ENCODE measurements at places on chromosomes 12 and 14.

- no peak for DNase-seq
These were observed 11.5 kb upstream of the WNK1 start for GRCh38 chr12:740921-741320.

DNA sequence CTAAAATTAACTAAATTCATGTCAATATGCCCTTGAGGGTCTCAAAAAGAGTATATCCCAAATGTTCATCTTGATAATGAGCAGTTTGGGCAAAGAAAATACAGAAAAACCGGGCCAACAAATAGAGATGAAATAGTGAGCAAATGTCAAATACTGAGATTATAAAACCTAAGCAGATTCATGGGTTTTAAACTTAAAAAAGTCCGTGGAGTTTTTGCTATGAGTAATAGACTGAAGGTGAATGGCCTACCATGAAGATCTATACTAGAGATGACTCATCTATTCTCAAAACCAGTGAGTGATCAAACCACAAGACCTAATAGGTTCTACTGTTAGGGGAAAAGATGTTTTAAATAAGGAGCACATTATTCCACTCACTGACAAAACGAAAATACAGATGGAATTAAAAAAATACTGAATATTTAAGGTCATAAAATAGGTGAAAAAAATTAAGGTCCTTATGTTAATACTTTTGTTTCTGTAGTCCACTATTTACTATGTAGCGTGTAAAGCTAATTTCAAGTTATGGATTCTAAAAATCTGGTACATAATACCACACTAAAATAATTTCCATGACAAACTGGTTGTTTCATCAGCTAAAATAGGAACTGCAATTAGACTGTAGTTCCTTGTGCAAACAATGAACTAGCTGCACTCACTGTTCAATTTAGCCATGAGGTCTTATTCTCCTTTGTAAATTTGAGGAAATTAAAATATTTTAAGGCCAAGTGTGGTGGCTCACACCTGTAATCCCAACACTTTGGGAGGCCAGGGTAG is 5.0 kb downstream of the HNRNPC start:
- no peak for DNase-seq

DNA sequence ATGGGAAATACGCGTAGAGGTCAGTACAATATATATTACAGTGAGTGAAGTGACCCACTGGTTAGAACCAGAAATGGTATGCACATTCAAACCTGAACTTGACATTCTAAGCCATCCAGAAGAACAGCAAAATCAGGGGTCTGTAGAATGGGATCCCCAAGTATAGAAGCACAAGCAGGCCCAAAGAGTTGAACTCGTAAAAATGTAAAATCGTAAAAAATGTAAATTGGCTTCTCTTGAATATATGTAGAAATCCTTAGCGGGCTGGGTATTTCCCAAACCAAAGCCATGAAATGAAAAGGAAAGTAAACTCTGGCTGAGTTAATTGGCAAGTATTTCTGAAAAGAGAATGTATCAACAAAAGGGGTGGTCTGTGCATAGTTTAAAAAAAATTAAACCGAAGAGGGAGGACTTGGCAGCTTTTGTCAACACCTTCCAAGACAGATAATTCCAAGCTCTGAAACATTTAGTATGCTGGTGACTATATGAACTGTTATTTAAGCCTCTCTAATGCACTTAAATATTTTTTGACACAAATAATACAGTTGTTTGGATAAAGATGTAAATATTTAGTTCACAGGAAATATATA is 1505.6 kb upstream of the FLRT2 start:
- DNase-seq: no peak

- no peak for DNase-seq
These were observed 12.7 kb upstream of the SVOP start for GRCh38 chr12:109033239-109034196.

GRCh38 chr14:95218006-95218405 is 60.7 kb upstream of the DICER1 start:
- no peak for DNase-seq

GRCh38 chr12:58029260-58029659 is 87.9 kb downstream of the ATP23 start:
- DNase-seq: no peak

DNA sequence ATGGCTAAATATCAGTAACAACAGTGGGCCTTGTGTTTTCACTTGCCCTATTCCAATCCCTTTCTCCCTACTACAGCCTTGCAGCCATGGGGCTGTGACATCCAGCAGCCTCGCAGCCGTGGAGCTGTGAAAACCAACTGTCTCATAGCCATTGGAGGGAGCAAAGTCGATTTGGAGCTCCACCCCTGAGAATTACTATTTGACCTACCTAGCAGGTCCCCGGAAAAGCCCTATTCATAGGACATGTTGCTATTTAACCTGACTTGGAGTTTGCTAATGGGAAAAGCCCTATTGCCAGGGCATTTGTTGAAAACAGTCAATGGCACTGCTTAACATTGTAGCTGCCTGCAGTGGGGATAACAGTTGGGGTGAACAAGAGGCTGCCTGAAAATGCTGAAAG is 33.3 kb downstream of the ERG28 start:
- DNase-seq: no peak

DNA sequence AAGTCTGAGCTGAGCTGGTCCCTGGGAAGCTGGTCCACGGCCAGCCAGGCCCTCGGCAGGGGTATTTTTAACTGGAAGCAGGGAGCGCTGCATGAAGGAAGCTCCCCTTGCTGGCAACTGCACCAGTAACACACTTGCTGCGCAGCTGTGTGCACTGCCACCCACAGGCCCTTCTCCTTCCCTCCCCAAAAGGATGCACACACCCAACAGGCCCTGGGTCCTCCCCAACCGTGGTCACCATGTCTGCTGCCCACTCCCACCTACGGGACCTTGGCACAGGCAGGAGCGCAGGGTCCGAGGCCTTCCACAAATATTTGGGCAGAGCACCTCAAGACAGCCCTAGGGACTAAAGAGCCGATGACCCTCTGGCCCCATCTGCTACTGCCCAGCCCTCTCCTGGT is 157.0 kb upstream of the PRMT8 start:
- no peak for DNase-seq

- no peak for DNase-seq
These were observed 83.0 kb downstream of the TTC7B start for GRCh38 chr14:90733139-90733808.

DNA sequence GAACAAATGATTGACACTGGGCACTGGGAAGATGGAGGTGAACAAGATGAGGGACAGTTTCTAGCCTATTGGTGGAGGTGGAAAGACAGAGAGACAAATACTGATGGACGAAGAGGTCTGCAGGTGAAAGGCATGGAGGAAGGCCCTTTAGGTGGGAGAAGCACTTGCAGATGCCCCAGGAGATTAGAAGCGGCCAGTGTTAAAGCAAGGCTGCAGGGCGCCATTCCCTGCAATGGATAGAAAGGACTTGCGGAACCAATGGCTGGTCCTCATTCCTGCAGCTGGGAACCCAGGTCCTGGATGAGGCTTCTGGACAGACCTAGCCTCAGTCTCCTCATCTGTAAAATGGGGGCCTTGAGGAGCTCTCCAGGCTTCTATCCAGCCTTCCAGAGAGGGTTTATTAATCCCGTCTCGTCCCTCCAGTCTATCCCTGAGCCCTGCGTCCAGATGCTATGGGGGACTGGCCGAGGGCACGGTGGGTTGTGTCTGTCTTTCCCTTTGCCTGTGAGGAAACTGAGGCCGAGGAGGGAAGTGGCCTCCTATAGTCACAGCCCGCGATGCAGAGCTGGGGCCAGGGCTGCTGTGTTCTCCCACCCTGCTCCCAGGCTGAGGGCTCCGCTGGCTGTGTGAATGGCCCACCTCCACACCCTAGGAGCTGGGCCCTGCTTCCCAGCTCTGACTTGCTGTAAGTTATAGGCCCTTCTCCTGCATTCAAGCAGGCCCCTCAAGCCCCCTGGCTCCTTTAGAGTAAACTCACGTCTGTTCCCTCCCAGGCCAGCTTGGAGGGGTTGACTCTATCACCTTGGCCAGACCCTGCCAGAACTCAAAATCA is 33.0 kb downstream of the CYP46A1 start:
- DNase-seq: no peak

GRCh38 chr12:12784116-12784515 is 1.3 kb upstream of the APOLD1 start:
- no peak for DNase-seq

- DNase-seq: no peak
These were observed 810 bp downstream of the AACS start for GRCh38 chr12:125065919-125066570.

- no peak for DNase-seq
These were observed 24.0 kb downstream of the MAP1LC3B2 start for GRCh38 chr12:116583129-116583694.

DNA sequence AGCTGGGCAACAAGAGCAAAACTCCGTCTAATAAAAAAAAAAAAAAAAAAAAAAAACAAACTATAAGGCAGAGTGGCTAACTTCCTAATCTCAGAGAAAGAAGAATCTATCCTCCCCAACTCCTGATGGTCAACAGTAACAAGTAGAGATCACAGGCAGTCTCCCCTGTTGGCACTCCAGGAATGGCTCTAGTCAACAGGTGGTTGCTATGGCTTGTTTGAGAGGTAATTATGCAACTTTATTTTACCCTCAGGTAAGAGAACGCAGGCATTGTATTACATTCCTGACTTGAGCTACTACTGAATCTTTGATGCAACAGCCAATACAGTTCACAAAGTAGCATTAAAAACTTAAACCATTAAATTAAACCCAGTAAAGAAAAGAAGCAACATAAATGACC is 180.3 kb downstream of the DICER1 start:
- no peak for DNase-seq

DNA sequence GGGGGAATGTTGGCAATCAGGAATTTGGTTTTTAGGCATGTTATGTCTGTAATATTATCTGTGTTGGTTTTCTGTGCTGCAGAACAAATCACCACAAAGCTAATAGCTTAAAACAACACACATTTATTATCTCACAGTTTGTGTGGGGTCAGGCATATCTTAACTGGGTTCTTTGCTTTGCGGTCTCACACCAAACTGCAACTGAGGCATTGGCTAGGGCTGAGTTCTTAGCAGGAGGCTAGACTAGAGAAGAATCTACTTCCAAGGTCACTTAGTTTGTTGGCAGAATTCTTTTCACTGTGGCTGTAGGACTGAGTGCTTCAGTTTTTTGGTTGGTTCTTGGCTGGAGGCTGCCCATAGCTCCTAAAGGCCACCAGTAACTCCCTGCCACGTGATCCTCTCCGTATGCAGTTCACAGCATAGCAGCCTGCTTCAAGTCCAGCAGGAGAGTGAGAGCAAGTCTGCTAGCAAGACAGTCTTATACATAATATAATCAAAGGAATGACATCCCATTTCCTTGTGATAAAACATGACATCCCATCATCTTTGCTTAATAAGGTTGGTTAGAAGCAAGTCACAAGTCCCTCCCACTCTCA is 21.6 kb downstream of the ATF1 start:
- no peak for DNase-seq

DNA sequence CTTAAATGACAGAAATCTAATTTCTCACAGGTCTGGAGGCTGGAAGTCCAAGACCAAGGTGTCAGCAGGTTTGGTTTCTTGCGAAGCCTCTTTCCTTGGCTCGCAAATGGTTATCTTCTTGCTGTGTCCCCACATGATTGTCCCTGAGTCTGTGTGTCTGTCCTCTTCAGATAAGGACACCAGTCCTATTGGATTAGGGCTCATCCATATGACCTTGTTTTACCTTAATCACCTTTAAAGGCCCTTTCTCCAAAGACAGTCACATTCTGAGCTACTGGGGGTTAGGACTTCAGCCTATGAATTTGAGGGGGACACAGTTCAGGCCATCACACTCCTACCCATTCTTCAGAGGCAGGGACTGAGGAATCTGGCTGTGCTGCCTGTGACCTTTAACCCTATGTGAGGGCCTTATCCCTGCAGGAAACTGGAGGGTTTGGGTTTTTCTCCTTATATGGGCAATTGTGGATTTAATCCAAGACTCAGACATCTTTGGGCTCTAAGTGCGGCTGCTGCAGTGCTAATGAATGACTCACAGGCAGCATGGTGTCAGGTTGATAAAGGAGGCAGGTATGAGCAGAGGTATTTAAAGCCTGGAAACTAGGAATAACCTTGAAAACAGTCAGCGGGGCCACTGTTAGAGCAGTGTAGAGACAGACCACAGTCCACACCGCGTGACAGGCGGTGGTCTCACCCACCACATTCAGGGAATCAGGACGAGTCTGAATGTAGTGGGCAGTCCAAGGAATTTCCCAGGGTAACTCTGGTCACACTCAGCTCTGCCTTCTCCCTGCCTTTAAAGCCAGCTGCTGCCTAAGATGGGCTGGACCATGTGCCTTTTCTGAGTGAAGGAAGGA is 10.2 kb downstream of the TPCN1 start:
- DNase-seq: no peak

- no peak for DNase-seq
These were observed 358.7 kb downstream of the MED13L start for GRCh38 chr12:115918763-115919162.

DNA sequence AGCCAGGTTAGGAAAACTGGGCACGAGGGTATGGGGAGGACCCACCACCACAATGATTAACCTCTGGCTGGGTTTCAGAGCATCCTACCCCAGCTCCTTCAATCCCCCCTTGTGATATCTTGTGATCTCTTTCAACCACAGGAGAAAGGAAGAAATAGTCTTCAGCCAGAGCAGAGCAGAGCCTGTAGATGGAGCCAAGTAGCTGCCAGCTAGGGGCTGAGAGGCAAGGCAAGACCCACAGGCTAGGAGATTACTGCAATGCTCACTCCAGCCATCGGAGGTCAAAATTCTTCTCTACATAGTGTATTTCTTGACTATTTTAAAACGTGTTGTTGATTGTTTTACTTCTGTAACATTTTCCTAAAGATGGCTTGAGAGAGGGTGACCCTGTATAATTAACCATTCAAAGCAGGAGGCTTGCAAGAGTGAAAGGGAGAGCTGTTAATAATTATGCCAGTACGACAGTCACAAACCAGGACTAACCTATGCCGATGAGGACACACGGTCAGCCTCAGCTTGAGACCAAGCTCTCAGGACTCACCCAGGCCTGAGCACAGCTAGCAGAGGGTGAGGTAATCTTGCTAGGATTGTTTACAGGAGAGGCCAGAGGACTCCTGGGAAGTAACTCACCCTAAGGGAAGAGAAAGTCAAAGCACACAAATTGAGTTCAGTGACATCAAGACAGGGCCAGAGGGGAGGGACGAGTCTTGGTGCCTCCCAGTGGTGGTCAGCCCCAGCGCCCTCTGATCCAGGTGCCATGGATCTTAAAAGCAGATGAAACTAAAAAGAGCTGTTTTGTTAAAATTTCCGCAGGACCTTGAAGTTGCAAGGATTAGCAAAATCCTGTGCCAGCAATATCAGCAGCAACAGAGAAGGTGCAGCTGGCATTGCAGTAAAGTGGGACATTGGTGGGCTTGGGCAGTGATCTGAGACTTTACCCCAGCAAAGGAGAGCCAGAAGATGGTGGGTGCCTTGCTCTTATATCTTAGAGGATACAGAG is 29.8 kb upstream of the CDKN3 start:
- DNase-seq: peak; percentile 16

DNA sequence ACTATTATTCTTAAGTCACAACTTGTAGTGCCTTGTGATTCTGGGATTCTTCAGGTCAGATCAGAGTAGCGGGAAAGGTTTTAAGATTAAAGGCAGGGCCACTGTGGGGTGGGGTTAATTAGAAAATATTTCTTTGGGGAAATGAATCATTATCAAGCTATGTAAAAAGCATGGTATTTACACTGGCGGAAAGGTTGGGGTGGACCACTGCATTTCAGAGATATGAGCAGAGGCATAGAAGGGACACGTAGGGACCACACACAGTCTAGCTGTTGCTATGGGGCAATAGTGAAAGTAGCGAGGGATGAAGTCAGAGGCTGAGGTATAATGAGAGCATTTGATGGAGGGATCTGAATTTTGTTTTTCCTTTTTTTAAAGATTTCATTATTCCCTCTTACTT is 31.7 kb upstream of the KCNH3 start:
- DNase-seq: no peak

Data from activated CD8-positive, alpha-beta memory T cell treated with anti-CD3 and anti-CD28 coated beads, Interleukin-2, amount 50 U/mL, for 4 hours (primary cell).